ENCODE measurements at places on chromosomes 1 and 21. TPM values are rescaled to one million over a fixed set of nuclear protein-coding genes. Genes with fewer than 3 reads are reported as not detected.

DNA sequence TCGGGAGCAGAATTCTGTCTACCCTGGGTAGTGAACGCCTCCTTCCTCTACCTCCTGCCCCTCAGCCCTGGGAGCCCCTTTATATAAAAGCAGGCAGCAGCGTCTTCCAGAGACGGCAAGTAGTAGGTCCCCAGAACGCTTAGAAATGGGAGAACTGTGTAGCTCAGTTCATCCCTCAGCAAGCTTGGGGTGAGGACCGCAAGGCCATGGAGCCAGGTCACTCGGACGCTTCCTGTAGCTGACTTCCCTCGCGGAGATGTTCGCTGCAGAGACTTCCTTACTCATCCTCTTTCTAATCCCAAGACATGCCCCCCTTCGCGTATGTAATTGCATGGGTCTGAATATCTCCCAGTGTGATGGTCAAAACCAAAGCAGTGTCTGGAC lies 141.4 kb upstream of the COA6 start:
- DNase-seq, result peak; percentile 63
- no peaks in the 10 kb centered on the region for H3K36me3 ChIP-seq
- H3K4me1 ChIP-seq, result no peaks in the 10 kb centered on the region
- no peak overlapping the region for H3K4me3 ChIP-seq

GRCh38 chr1:5597991-5598823 lies 394.0 kb downstream of the NPHP4 start:
- DNase-seq, result peak; percentile 76
- no peak overlapping the region for H3K27ac ChIP-seq
- H3K4me3 ChIP-seq, result no peak overlapping the region
- no peaks in the 10 kb centered on the region for H3K4me1 ChIP-seq
- H3K27me3 ChIP-seq, result no peaks in the 10 kb centered on the region
- H3K36me3 ChIP-seq, result no peaks in the 10 kb centered on the region

DNA sequence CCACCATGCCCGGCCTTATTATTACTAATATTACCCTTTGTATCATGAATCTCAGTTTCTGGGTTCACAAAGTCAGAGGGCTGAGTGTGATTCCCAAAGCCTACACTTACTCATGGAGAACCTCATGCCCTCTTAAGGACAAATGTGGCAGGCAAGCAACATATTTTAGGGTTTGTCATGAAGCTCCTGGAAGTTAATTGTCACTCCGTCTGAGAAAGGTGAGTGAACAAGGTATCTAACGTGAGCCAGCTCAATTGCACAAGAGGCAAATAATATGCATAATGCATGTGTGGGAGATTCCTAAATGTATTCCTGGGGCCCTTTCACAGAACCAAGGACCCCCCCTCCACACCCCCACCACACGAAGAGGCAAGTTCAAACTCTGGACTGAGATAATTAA lies 10.1 kb upstream of the TIAM1 start:
- no peaks in the 10 kb centered on the region for H3K36me3 ChIP-seq
- H3K27ac ChIP-seq, result no peak overlapping the region
- no peaks in the 10 kb centered on the region for H3K27me3 ChIP-seq

DNA sequence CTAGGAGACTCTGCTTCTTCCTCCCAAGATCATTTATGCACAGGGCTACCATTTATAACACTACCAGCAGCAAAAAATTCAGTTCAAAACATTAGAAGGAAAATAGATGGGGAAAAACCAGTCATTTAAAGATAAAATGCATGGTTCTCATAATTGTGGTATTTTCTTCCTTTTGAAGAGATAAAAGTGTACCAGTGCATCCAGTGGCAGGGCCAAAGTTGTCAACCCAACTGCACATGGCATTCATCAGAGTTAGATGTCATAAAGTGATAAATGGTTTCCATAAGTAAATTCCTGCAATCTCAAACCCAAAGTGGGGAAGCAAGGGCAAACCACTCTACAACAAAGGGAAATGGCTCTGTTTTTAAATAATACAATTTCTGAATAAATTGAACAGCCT lies 119.1 kb upstream of the DMRTA2 start:
- no peaks in the 10 kb centered on the region for H3K27me3 ChIP-seq
- no peak for DNase-seq
- H3K36me3 ChIP-seq, result peaks cover 2% of the 10 kb centered on the region
- H3K4me1 ChIP-seq, result no peaks in the 10 kb centered on the region
- no peak overlapping the region for H3K4me3 ChIP-seq

DNA sequence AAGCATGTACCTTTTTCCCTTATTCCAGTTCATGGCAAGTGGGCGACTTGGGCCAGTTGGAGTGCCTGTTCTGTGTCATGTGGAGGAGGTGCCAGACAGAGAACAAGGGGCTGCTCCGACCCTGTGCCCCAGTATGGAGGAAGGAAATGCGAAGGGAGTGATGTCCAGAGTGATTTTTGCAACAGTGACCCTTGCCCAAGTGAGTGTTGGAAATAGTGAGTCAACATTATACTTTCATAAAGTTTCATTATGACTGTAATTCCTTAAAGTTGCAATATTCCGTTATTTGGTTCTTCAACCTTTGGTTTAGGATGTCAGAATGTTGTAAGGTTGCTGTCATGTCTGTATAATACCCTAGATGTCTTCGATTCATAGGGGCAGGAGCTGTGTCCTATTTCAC lies 230.5 kb downstream of the TPR start:
- H3K27me3 ChIP-seq, result no peaks in the 10 kb centered on the region
- peaks cover 19% of the 10 kb centered on the region for H3K4me1 ChIP-seq
- H3K36me3 ChIP-seq, result peaks cover 54% of the 10 kb centered on the region
- no peak overlapping the region for H3K4me3 ChIP-seq

DNA sequence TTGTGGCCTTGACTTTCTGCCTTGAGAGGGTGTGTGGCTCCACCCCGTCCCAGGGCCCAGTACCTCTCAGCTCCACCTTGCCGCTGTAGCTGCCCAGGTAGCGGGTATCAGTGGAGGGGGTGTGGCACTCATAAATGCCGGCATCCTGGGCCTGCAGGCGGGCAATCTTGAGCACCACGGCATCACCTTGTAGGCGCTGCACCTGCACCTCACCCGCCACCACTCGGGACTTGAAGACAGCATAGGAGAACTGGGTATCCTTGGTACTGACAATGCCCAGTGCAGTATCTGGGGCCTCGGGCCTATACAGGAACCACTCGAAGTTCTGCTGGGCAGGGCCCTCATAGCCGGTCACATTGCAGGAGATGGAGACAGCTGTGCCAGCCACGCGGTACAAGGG lies 3.6 kb downstream of the IGSF8 start:
- DNase-seq, result no peak
- H3K27me3 ChIP-seq, result no peaks in the 10 kb centered on the region
- no peak overlapping the region for H3K4me3 ChIP-seq
- H3K4me1 ChIP-seq, result peaks cover 18% of the 10 kb centered on the region

GRCh38 chr1:40901886-40902852 lies 40.0 kb upstream of the CITED4 start:
- peak overlapping the region; percentile 10 for H3K4me3 ChIP-seq
- DNase-seq, result peak; percentile 86
- no peaks in the 10 kb centered on the region for H3K36me3 ChIP-seq

- no peaks in the 10 kb centered on the region for H3K36me3 ChIP-seq
- no peak for DNase-seq
- H3K4me1 ChIP-seq, result peaks cover 2% of the 10 kb centered on the region
- H3K27ac ChIP-seq, result no peak overlapping the region
Measured at GRCh38 chr1:20210736-20211460, 24.6 kb upstream of the PLA2G2C start.

DNA sequence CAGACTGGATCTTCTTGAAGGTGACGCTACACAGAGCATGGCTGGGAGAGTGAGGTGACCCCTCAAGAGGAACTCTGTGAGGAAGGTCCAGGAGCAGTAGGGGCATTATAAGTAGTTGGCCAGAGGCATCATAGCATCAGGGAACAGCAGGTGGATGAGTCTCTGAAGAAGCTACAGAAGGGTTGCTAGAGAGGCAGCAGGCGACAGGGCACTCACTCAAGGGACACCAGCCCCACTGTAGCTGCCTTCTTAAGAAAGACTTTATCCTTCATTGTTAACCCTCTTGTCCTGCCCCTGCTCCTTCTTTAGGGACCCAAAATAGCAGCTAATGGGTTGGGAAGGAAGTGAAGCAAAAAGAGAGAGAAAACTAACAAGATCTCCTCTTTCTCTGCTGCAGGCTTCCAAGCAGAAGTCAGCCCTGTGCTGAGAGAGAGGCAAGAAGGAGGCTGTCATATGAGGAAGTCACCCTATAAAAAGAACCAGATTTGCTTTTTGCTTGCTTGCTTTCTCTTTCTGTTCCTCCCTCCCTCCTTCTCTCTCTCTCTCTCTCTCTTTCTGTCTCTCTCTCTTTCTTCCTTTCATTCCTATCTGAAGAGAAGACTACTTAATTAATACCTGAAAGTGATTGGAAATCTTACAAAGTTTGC lies 7.7 kb upstream of the CD5L start:
- no peak overlapping the region for H3K4me3 ChIP-seq
- H3K27ac ChIP-seq, result no peak overlapping the region
- no peaks in the 10 kb centered on the region for H3K4me1 ChIP-seq
- peaks cover under 1% of the 10 kb centered on the region for H3K27me3 ChIP-seq

DNA sequence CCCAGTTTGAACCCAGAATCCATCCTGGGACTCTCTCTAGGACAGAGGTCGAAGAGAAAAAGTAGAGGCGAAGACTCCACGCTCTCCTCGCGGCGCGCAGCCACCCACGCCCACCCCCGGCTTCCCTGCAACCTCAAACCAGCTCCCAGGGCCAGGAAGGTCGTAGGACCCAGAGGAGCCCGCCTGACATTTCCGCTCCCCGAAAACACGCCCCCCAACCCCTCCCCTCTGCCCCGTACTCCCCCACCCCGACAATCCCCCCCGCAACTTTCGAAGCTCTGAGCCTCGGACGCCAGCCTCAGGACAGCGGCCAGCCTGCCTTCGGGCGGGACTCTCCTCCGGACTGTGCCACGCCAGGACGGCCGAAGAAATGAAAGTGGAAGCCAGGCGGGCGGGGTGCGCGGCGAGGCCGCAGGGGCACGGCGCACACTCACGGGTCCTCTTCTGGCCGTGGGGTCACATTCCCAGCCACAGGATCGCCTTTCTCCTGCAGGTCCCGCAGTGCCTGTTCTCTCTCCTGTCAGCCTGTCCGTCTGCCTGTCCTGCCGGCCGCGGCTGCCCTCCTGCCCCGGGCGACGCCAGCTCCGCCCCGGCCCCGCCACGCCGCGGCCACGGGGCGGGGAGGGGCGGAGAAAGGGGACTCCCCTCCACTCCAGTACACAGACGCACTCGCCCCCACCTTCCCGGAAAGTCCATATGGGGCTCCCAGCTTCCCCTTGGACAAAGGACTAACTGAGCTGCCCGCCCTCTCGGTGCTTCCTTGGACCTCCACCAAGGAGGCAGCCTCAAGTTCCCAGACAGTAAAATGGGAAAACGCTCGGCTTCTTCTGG lies at the start of gene MOB3C:
MOB3C (minus strand) TSS at position 535 of the 831 bp plus-strand sequence. CDS start 3,490 bp downstream, outside the sequence.
- peaks cover 60% of the 10 kb centered on the region for H3K4me1 ChIP-seq
- no peaks in the 10 kb centered on the region for H3K27me3 ChIP-seq
- peak within 1 kb of the TSS; percentile 89 for H3K4me3 ChIP-seq
- no peaks in the 10 kb centered on the region for H3K36me3 ChIP-seq

DNA sequence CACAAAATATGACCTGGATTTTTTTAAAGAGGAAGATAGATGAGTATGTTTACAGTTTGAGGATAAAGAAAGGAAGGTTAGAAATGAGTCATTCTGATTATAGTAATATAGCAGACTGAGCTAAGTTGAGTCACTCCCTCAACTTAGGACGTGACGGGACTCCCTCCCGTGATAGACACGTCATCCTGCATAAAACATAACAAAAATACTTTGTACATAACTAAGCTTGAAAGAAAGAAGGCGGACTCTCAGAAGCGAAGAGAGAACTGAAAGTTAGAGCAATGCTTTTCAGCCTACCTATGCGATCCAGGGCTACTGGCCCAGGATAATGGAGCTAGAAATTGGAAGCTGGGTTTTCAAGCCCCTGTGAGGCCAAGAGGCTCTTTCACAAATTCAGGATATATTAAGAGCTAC lies 53.0 kb upstream of the DESI2 start:
- H3K27me3 ChIP-seq, result no peaks in the 10 kb centered on the region
- peak overlapping the region; percentile 93 for H3K27ac ChIP-seq
- peak overlapping the region; percentile 71 for H3K4me3 ChIP-seq
- no peaks in the 10 kb centered on the region for H3K36me3 ChIP-seq
- peaks cover 9% of the 10 kb centered on the region for H3K4me1 ChIP-seq

The VASH2 gene
- 3.7 TPM for total RNA-seq

The OR2T6 gene
- total RNA-seq, result not detected

The KRTAP19-4 gene
- not detected for total RNA-seq

The CYP4Z1 gene
- not detected for total RNA-seq
